Pons (tissue), 1 donor: ENCODE measurements at places on chromosomes 12 and 14.

DNA sequence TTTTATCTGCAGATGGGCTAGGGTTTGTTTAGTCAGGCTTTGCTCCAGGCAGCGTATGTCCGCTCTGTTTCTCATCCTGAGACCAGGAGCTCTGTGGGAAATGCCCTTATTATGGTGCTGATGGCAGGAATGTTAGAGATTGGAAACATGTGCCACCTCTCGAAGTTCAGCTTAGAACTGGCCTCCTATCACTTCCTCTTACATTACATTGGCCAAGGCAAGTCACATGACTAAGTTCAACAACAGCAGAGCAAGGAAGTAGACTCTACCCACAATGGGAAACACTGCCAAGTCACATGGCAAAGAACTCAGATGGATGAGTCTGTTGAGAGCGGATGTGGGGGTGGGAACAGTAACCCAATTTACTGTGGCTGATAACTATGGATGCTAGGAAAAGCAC lies 161.9 kb upstream of the WSCD2 start:
- DNase-seq, result no peak

GRCh38 chr14:64825006-64825405 lies 54.7 kb downstream of the SPTB start:
- no peak for DNase-seq

DNA sequence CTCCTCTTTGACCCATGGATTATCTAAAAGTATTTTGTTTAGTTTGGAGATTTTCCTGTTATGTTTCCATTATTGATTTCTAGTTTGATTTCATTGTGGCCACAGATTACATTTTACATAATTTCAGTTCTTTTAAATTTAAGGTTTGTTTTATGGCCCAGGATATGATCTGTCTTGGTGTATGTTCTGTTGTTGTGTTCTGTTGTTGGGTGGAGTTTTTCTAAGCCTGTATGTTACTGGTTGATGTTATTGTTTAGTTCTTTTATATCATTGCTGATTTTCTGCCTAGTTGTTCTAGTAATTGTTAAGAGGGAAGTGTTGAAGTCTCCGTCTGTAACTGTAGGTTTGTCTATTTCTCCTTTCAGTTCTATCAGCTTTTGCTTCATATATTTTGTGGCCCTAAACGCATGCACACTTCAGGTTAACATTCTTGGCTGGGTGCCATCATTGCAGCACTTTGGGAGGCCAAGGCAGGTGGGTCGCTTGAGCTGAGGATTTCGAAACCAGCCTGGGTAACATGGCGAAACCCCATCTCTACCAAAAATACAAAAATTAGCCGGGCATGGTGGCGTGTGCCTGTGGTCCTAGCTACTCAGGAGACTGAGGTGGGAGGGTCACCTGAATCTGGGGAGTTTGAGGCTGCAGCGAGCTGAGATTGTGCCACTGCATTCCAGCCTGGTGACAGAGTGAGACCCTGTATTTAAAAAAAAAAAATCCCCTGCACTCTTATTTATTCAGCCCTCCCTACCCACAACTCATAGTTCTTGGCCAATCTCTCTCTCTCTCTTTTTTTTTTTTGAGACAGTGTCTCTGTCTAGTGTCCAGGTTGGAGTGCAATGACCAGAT lies 28.1 kb upstream of the CFL2 start:
- no peak for DNase-seq

DNA sequence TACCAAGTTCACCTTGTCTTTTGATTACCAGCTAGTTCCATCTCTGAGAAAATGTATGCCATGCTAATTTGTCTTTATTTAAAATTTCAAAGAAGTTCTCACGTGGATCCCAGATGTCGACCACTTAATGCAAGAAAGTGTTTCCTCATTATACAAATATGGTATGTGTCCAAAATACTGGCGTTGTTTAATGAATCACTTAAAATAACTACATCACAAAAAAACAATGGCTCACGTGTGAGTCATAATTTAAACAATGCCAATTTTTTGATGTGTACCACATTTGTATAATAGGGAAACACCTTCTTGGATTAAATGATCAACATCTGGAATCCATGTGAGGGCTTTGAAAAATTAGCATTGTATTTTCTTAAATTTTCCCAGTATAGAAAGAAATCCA lies 40.8 kb downstream of the DBX2 start:
- no peak for DNase-seq

- DNase-seq, result no peak
Observed at GRCh38 chr14:55881577-55882241, 236.5 kb upstream of the PELI2 start.

GRCh38 chr12:24705741-24706358 lies 243.1 kb downstream of the BCAT1 start:
- no peak for DNase-seq

- DNase-seq, result peak; percentile 44
Observed at GRCh38 chr12:57983146-57983857, 41.9 kb downstream of the ATP23 start.

- no peak for DNase-seq
Observed at GRCh38 chr14:72629534-72629933, 264.4 kb downstream of the DPF3 start.

DNA sequence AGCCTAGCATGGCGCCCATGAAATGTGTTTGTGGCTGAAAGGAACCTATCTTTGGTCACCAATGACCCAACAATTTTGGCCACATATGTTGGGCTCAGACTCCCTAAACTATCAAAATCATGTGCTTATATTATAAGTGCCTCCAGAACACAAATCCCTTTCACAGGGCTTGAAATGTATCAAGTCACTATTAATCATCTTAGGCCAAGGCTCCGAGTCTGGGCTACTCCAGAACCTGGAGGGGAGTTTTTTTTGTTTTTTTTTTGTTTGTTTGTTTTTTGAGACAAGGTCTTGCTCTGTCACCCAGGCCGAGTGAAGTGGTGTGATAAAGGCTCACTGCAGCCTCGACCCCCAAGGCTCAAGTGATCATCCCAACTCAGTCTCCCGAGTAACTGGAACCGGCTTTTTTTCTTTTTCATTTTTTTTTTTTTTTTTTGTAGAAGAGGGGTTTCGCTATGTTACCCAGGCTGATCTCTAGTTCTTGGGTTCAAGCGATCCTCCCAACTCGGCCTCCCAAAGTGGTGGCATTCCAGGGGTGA lies 989 bp upstream of the DRAM1 start:
- no peak for DNase-seq

GRCh38 chr12:92593734-92594402 lies 108.9 kb upstream of the PLEKHG7 start:
- peak; percentile 83 for DNase-seq
